ENCODE measurements at places on chromosomes 3 and 15.

GRCh38 chr3:47239929-47240328 is 42.7 kb downstream of the KIF9 start:
- DNase-seq = no peak

GRCh38 chr15:94542391-94542790 is 311.0 kb downstream of the MCTP2 start:
- no peak for DNase-seq

DNA sequence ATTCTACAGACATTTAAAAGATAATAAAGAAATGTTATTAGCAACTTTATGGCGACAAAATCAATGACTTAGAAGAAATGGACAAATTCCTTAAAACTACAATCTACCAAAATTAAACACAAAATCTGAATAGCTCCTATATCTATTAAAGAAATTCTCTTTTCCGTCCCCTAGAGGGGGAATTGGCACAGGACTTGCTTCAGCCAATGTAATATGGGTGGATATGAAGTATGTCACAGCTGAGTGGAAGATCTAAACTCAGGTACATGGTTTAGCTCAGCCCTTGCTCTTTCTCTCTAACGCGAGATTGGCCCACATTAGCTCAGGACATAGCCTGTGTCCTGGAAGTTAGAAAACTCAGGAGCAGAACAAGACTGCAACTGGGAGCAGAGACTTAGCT is 79.3 kb downstream of the DNAH12 start:
- no peak for DNase-seq

GRCh38 chr3:124576565-124577493 is 153.4 kb upstream of the UMPS start:
- DNase-seq = no peak

- no peak for DNase-seq
Measured at GRCh38 chr3:136898549-136898948, 36.5 kb downstream of the NCK1 start.

DNA sequence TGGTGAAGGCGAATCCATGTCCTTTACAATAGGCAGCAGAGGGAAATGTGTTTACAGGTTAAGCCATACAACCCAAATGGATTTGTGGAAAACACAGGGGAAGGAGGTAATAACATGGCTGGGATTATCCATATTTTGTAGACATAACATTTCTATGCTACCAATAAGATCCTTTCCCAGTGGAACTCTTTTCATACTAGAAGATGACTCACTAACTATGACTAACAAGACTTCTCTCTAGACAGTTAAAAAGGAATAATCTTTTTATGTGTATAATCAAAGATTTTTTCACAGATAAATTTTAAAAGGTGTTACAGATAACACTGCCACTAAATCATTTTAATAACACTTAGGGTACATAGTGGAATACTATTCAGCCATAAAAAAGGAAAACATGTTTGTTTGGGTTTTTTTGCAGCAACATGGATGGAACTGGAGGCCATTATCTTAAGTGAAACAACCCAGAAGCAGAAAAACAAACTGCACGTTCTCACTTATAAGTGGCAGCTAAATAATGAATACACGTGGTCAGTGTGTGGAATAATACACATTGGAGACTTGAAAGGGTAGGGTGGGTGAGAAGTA is 39.6 kb downstream of the VPS13C start:
- no peak for DNase-seq

DNA sequence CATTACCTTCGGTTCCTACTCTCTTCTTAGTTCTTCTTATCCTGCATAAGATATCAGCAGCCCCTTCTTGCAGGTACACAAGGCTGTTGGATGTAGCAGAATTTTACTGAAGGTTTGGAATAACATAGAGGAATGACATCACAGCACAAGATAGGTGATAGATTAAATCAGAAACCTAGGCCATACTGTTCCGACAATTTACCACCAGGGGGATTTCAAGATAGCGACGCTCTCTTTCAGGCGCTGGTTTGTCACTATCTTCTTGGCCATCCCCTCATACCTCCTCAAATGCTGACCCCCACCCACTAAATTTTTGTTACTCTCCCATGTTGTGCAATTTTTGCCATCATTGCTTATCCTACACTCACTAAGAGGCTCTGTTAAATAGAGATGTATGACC is 3.5 kb downstream of the SIDT1 start:
- no peak for DNase-seq

- DNase-seq = no peak
Measured at GRCh38 chr15:101024706-101025500, 105.7 kb downstream of the LRRK1 start.

- no peak for DNase-seq
Measured at GRCh38 chr3:43390255-43390588, 103.9 kb downstream of the SNRK start.

- no peak for DNase-seq
Measured at GRCh38 chr15:80450811-80451321, 46.7 kb downstream of the ARNT2 start.

- DNase-seq = no peak
Measured at GRCh38 chr3:31815006-31815405, 166.1 kb downstream of the OSBPL10 start.

GRCh38 chr15:47293466-47294162 is 423.7 kb upstream of the SEMA6D start:
- DNase-seq = no peak

GRCh38 chr3:123067689-123068600 is 1.1 kb downstream of the PDIA5 start:
- DNase-seq = peak; percentile 17

GRCh38 chr3:184117636-184118035 is 17.5 kb upstream of the EIF2B5 start:
- DNase-seq = no peak

GRCh38 chr3:18687286-18687685 is 262.1 kb upstream of the SATB1 start:
- no peak for DNase-seq

DNA sequence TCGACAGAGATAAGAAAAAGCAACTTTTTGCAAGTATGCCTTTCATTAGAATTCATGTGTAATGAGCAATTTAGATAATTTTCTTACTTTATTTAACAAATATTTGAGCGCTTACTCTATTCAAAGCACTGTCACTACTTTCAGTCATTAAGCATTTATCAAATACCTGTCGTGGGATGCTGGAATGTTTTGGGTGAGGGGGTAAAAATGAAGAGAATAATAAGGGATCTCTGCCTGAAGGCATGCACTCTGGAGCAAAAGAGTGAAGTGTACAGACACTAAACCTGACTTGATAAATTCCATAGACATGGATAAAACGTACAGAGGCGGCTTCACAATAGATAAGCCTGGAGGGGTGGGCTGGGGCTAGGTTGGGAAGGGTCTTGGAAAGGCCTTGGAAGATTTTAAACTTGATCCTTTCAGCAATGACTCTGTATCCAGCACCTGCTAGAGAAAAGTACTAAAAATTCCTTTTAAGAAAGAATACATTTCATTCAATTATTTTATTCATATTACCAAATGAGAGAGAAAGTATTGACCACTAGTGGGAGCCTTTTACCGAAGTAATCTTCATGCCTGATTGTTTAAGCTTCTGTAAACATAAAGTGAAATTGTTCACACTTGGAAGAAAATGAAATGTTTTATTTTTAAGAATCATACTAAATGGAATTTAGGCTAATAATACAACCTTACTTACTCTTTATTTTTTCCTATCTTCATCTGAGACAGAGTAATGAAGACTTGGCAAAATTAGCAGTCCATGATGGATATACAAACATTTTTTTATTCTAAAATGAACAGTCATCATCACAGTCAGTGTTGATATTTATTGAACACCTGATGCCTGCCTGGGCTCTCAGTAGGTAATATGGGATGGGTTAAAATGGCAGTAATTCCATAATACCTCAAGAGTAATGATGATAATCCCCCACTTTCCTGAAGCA is 113.2 kb downstream of the PPP2R3A start:
- DNase-seq = no peak

DNA sequence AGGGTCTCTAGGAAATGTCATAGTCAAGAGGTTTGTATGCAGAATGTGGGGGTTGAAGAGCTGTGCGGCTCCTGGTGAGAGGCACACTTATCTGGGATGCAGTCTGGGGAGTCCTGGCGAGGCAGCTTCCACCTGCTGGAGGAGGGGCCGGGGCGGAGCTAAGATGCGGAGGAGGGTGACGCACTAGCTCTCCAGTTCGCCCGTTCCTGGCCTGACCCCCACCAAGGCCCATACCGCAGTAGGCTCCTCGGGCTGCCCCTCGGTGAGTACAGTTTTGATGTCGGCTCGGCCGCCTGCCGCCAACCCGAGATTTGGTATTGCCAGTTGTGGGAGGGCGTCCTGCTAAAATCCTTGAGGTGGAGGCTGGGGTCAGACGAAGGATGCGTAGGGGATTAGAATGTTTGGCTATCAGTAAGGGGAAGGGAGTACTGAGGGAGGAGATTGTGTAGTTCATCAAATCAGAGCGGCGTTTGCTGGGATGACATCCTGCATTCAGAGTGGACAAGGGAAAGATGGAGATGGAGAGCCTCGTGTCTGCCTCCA is at the start of gene SCG5:
Gene SCG5 (plus strand): TSS at position 194 of the 543 bp plus-strand sequence. CDS start 1,883 bp downstream, outside the sequence.
- no peak for DNase-seq

DNA sequence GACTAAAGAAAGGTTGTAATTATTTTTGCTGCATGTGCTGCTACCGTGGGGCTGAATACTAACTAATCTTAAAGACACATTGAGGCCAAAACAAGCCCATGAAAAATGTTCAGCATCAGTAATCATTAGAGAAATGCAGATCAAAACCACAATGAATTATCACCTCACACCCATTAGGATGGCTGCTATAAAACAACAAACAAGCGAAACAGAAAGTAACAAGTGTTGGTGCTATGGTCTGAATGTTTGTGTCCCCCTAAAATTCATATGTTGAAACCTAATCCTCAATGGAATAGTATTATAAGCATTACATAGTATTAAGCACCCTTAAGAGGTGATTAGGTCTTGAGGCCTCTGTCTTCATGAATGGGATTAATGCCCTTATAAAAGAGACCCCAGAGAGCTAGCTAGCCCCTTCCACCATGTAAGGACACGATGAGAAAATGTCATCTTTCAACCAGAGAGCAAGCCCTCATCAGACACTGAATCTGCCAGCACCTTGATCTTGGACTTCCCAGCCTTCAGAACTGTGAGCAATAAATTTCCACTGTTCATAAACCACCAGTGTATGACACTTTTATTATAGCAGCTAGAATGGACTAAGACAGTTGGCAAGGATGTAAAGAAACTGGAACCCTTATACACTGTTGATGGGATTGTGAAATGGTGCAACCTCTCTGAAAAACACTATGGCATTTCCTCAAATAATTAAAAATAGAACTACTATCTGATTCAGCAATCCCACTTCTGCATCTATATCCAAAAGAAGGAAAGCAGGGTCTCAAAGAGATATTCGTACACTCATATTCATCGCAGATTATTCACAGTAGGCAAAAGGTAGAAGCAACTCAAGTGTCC is 76.1 kb downstream of the REC114 start:
- DNase-seq = no peak

GRCh38 chr3:47057212-47057671 is 77.8 kb downstream of the NBEAL2 start:
- DNase-seq = no peak

GRCh38 chr15:63362196-63362595 is 19.4 kb downstream of the CA12 start:
- no peak for DNase-seq

GRCh38 chr3:152266221-152266995 is 2.3 kb upstream of the MBNL1 start:
- DNase-seq = no peak

DNA sequence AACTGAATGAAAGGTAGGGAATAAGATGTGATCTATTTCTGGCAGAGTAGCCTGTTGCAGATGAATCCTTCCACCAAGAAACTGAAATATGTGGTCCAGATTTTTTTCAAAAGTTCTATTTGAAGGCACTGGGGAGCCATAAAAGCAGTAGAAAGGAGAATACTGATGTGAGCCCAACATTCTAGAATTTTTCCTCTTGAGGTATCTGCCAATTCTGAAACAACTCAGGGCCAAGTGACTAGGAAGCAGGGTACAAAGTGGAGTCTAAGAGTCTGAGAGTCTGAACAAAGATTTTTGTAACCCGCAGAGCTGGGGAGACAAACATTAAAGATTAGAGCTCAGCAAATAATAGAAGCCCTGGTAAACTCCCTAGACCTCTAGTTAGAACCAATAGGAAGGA is 58.3 kb upstream of the SLCO3A1 start:
- no peak for DNase-seq

- DNase-seq = no peak
Measured at GRCh38 chr3:16728770-16729745, 123.8 kb upstream of the DAZL start.

DNA sequence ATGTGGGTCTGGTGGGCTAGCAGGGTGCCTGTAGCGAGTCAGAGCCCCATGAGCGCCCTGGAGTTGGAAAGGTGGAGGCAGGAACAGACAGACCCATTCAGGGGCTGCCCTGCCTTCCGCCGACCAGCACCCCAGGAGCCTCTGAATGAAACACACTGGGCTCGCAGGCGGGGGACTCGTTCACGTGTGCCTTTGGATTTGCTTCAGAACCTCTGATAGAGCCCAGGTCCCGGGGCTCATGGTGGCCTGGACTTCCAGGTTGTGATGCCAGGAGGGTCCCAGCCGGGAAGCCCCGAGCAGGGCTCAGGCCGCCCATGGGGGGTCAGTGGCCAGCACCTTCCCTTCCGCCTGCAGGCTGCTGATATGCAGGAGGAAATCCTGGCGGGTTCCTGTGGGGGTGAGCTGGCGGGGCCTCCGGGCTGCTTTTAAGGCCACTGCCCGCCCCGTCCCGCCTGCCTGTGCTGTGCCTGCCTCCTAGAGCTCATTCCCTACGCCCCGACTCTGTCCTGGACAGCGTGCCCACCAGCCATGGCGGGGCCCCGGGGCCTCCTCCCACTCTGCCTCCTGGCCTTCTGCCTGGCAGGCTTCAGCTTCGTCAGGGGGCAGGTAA is at the start of gene STAB1:
Gene STAB1 (plus strand): TSS at position 453 of the 610 bp plus-strand sequence. CDS start 76 bp downstream, at position 529.
- DNase-seq = no peak

- DNase-seq = no peak
Measured at GRCh38 chr3:195542316-195542697, 818 bp downstream of the PPP1R2 start.

GRCh38 chr3:157238457-157238856 is 78.5 kb upstream of the CCNL1 start:
- DNase-seq = no peak

DNA sequence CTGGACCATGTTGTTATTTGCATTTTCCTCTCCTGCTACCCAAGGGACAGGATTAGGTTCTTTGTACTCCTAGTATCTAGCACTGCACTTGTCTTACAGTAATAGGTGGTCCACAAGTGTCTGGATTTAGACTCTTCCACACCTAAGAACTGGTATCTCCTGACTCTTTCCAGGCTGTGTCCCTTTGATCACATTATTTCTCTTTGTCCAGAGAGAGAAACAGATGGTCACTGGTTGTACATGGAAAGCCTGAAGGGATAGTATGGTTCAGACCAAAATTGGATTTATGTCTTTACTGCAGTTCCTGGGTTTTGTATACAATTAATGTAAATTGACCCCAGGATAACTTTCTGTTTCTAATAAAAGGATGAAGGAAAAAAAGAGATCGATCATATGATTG is 64.0 kb downstream of the PDE8A start:
- DNase-seq = no peak

GRCh38 chr3:119221779-119222320 is 18.8 kb downstream of the B4GALT4 start:
- DNase-seq = no peak

- DNase-seq = no peak
Measured at GRCh38 chr3:159149633-159150032, 347.8 kb downstream of the MFSD1 start.
